Stomach (tissue), 19 donors: ENCODE measurements at places on chromosomes 6 and 20. TPM values are rescaled to one million over a fixed set of nuclear protein-coding genes. Genes with fewer than 3 reads are reported as not detected.

TBXT gene
- total RNA-seq = not detected

LIN28B gene
- total RNA-seq = not detected

CGAS gene
- total RNA-seq = 4.2 TPM

TSHZ2 gene
- 20.5 TPM for total RNA-seq

SLC22A23 gene
- total RNA-seq = 102 TPM

XKR7 gene
- 0.37 TPM for total RNA-seq

CEP85L gene
- total RNA-seq = 9.4 TPM

CLPSL2 gene
- total RNA-seq = not detected

HLA-DPB1 gene
- 46.2 TPM for total RNA-seq

SMOC2 gene
- total RNA-seq = 32.7 TPM

PTCHD4 gene
- not detected for total RNA-seq

FANCE gene
- 2.9 TPM for total RNA-seq

PLA2G7 gene
- total RNA-seq = 9.3 TPM

C6orf141 gene
- 29.8 TPM for total RNA-seq

IL17F gene
- not detected for total RNA-seq

RIMS1 gene
- total RNA-seq = 45.2 TPM

PMEPA1 gene
- 5.3 TPM for total RNA-seq

CD24 gene
- total RNA-seq = 854 TPM

RIMS4 gene
- 2.2 TPM for total RNA-seq

UBE2C gene
- 14.6 TPM for total RNA-seq

OR2J3 gene
- total RNA-seq = not detected

UNC93A gene
- not detected for total RNA-seq

HEY2 gene
- 1.3 TPM for total RNA-seq
